ENCODE measurements at places on chromosomes 11 and 22.

DNA sequence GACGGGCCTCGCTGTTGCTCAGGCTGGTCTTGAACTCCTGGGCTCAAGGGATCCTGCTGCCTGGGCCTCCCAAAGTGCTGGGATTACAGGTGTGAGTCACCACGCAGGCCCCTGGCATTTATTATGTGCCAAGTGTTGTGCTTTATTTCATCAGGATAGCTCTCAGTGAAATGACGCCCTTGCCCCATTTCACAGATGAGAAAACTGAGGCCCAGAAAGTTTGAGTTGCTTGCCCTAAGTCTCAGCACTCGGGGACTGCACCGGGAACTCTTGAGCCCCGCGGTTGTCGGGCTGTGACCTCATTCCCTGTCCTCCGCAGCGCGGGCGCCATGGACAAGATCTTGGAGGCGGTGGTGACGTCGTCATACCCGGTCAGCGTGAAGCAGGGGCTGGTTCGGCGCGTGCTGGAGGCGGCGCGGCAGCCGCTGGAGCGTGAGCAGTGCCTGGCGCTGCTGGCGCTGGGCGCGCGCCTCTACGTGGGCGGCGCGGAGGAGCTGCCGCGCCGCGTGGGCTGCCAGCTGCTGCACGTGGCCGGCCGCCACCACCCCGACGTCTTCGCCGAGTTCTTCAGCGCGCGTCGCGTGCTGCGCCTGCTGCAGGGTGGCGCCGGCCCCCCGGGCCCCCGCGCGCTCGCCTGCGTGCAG is 7.3 kb downstream of the USP35 start:
- no peak for DNase-seq

GRCh38 chr11:68333173-68333572 is 20.8 kb downstream of the LRP5 start:
- DNase-seq: no peak

- DNase-seq: no peak
These were observed 107.8 kb downstream of the FAR1 start for GRCh38 chr11:13776134-13776815.

DNA sequence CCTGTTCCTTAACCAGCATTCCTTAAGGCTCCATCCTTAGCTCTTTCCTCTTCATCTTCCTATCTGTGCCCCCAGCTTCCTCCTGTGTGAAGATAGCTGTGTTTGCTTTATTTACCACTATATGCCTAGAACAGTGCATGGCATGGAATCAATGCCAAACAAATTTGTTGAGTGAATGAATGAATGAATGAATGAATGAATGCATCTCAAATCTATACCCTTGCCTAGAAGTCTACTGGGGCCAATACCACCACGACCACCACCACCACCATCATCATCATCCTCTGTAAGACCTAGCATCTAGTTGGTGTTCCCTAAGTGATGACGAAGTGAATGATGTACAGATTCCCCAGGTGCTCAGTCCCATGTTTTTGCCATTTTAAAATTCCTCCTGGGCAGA is 819 bp upstream of the OTOG start:
- DNase-seq: no peak

GRCh38 chr11:100735949-100736675 is 49.0 kb downstream of the ARHGAP42 start:
- DNase-seq: no peak

DNA sequence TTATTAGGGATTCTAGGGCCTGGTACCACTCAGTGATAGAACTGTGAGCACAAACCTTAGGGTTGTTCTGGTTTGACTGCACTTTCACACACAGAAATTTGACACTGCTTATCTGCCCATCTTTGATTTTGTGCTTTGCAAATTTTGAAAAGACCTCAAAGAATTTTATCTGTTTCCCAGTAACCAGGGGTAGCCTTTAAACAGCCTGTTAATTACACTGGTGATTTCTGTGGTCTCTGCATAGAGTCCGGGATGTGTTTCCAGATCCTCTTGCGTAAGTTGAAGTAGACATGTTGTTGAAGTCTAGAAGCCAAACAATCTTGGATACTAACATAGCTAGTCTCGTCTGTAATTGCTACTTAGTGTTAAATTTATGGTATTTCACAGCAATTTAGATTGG is 75.3 kb downstream of the C22orf31 start:
- no peak for DNase-seq

- DNase-seq: no peak
These were observed 2.2 kb downstream of the PHF21B start for GRCh38 chr22:45007391-45008185.

GRCh38 chr11:128963744-128964325 is 21.2 kb upstream of the TP53AIP1 start:
- DNase-seq: no peak

DNA sequence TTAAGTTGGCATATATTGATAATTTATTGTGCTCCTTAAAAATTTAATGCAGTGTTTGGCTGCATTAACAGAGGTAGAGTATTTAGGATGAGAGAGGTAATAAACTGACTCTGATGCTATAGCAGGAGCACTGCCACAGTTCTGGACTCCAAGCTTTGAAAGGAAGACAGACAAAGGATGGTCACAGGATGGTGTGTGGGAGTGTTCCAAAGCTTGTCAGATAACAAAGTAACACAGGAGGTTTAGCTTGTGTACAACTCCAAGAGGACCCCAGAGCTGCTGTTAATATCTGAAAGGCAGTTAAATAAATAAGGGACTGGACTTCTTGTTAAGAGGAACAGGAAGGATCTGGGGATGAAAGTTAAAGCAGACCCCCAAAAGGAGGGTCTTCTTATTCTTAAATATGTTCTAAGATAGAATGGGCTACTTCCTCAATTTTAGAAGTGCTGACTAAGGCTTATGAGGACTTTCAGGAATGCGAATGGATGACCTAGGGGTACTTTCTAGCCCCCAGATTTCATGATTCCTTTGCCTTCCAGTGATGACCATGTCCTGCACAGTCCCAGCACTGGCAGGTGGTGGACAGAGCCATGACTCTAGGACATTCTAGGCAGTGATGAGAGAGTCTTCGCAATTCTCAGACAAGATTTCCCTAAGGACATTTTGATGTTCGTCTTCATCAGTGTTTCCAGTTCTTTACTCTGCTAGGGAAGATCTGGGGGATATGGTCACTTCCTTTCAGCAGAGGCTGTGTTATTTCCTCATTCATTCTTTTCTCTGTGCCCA is 149.1 kb upstream of the RASSF10 start:
- no peak for DNase-seq

- no peak for DNase-seq
These were observed 9.0 kb downstream of the MTNR1B start for GRCh38 chr11:92978271-92979111.

DNA sequence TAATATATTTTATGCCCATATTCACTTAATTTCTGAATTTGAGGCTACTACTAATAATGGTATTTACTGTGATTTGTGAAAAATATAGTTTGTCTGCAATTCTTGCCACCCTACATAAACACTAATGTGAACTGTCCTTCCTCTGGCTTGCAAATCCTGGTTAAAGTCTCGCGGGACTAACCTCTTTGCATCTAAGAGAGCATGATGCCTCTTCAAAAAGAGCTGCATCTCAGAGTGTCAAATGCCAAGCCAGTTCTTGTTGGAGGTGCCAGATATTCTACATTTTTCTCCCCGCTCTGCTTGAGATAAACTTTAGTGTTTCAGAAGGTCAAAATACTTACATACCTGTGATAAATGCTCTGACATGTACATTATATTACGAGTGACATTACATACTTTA is 2.1 kb downstream of the ARHGAP42 start:
- no peak for DNase-seq

DNA sequence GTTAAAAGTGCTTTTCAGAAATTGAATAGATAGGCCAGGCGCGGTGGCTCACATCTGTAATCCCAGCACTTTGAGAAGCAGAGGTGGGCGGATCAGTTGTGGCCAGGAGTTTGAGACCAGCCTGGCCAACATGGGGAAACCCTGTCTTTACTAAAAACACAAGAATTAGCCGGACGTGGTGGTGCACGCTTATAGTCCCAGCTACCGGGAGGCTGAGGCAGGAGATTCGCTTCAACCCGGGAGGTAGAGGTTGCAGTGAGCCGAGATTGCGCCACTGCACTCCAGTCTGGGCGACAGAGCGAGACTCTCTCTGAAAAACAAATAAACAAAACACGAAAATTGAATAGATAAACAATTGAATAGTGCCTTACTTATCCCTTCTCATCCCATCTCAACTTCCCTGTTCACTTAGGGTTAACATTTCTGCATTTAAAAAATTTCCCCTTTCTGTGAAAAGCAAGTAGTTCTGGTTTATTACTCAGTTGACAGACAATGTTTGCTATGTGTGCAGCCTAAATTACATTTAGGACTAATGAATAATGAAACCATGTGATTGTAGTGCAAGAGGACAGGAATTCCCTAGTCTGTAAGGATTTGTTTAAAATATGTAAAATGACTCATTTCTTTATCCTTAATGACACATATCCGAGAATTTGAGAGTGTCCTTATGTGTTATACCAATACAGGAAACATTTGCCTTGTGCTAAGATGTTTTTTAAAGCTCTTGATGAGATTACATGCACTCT is 6.0 kb downstream of the RNF169 start:
- no peak for DNase-seq

GRCh38 chr22:25757686-25758085 is 15.7 kb downstream of the MYO18B start:
- no peak for DNase-seq

GRCh38 chr11:76566811-76567210 is 103.7 kb downstream of the LRRC32 start:
- no peak for DNase-seq

DNA sequence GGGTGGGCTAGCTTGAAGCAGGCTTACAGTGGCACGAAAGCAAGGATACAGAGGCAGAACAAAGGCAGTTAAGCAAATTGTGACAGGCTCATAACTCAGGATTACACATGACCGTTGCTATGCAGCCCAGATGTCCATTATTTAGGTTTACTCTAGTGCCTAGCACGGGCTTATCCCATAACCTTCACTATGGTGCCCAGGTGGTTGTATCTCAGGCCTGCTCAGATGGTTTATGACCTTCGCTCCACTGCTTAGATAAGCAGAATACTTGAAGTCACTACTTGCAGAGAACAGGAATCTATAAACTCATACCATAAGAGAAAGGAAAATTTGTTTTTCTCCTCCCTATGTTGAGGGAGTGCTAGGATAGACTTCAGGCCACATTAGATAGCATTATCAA is 9.0 kb downstream of the OR6M1 start:
- no peak for DNase-seq

DNA sequence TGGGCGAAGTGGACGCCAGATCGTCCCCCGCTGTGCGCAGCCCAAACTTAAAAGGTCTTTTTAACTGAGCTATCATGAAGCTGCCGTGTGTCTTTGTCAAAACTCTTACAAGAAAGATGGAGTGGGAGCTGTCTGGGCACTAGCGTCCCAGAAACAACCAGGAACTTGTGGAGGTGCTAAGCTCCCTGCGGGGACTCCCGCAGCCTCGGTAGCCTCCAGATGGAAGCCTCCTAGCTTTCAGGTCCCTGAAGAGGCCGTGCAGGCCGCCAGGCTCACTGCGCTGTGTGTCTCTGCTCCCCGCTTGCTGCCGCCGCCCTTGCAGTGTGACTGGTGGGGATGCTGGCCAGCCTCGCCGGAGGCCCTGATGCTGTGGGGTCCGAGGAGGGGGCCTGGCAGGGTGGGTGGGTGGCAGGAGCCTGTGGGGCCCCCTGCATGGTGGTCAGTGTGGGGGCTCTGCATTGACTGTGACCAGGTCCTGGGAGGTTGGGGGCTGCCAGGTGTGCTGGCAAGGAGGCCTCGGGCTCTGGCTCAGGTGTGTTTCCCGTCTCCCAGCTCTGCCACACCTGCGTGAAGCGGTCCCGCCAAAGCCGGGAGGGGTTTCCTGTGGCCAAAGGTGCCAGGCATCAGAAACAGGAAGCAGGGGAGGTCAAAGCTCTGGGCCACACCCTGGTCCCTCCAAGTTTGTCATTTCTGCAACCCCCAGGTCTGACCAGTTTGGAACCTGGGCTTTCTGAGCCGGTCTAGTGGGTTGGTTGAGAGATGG is 1.2 kb downstream of the TRABD start:
- DNase-seq: no peak

DNA sequence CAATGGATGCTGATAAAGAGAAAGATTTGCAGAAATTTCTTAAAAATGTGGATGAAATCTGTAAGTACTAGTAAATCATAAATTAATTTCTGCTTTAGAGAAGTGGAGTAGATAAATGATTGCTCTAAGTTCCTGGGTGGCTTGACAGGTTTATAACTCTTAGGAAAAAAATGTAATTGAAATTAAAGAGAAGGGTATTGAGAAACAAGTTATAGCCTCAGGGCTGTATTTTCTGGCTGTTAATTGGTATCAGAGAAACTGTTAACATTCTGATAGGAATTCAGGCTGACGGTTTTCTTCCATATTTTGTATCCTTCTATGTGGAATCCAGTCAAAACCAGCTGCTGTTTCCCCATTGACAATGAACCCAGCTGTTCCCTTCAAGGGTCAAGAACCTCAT is 1.9 kb downstream of the TTC12 start:
- no peak for DNase-seq

GRCh38 chr11:67504950-67505581 is at the start of gene PITPNM1:
PITPNM1 (minus strand) TSS chr11:67505363; CDS start chr11:67504180, 1,183 bp downstream.
- DNase-seq: peak; percentile 80

DNA sequence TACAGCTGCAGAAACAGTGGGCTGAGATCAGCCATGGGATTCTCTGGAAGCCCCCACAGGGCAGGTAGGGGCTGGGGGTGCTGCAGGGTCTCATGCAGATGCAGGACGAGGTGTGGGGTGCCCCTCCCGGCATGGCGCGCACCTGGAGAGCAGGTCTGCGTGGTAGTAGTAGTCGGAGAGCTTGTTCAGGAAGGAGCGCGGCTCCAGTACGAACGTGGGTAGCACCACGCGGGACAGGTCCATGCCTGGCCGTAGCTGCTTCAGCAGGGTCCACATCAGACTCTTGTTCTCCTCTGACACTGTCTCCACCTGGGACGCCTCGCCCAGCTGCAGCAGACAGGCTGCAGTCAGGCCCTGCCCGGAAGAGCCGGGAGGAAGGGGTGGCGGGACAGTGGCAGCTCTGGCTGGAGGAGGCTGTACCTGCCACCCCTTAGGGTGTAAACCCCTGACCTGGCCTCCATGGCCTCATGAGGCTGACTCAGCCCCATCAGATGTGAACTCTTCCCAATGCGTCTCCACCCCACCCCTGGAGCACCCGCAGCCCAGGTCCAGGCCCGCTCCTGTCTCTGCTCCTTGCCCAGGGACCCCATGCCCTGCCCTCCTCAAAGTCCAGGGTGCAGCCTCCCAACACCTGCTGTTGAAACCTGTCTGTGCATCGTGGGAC is 47.0 kb upstream of the CARS1 start:
- no peak for DNase-seq

- DNase-seq: no peak
These were observed 5.8 kb downstream of the GRIK4 start for GRCh38 chr11:120517390-120517761.
